Mononuclear cell (primary cell): ENCODE measurements at places on chromosomes 2 and 18. TPM values are rescaled to one million over a fixed set of nuclear protein-coding genes. Genes with fewer than 3 reads are reported as not detected.

The LGALSL gene
- total RNA-seq, result 11.6 TPM

The CD28 gene
- total RNA-seq, result 85.3 TPM

The LRATD1 gene
- under 0.01 TPM for total RNA-seq

The DSG4 gene
- total RNA-seq, result not detected

The DGKD gene
- total RNA-seq, result 71.8 TPM

The DSG2 gene
- 0.21 TPM for total RNA-seq

The HNRNPA3 gene
- total RNA-seq, result 108 TPM

The ALPP gene
- not detected for total RNA-seq

The SP140 gene
- 96.6 TPM for total RNA-seq

The CPLX4 gene
- total RNA-seq, result 0.10 TPM

The CELF4 gene
- total RNA-seq, result not detected

The GDF7 gene
- total RNA-seq, result 0.31 TPM

The PTH2R gene
- total RNA-seq, result 0.21 TPM

The HOXD11 gene
- total RNA-seq, result not detected

The SPP2 gene
- total RNA-seq, result not detected

The LRRC30 gene
- total RNA-seq, result not detected

The BOK gene
- 0.52 TPM for total RNA-seq

The POTEI gene
- total RNA-seq, result under 0.01 TPM

The IL36G gene
- not detected for total RNA-seq

The RAB27B gene
- total RNA-seq, result 14.3 TPM

The CHMP3 gene
- total RNA-seq, result 57.7 TPM

The TMEM163 gene
- total RNA-seq, result 0.63 TPM

The KLHL14 gene
- total RNA-seq, result 1.4 TPM

The IL1R1 gene
- total RNA-seq, result 2.6 TPM

The EGR4 gene
- 0.52 TPM for total RNA-seq

The ARHGEF33 gene
- total RNA-seq, result under 0.01 TPM

The PID1 gene
- 8.4 TPM for total RNA-seq

The DSG1 gene
- not detected for total RNA-seq

The TNFRSF11A gene
- total RNA-seq, result 1.4 TPM

The AKAIN1 gene
- not detected for total RNA-seq

The DTNA gene
- total RNA-seq, result 0.31 TPM

The PLB1 gene
- 9.2 TPM for total RNA-seq

The MYCN gene
- total RNA-seq, result 0.10 TPM

The CREG2 gene
- total RNA-seq, result not detected

The CD8B2 gene
- total RNA-seq, result 0.73 TPM

The OST4 gene
- total RNA-seq, result 222 TPM

The B3GNT7 gene
- total RNA-seq, result 6.5 TPM

The SNTG2 gene
- 1.5 TPM for total RNA-seq

The GIGYF2 gene
- 59.7 TPM for total RNA-seq

The NDC80 gene
- 8.6 TPM for total RNA-seq

The KCNG2 gene
- total RNA-seq, result 0.10 TPM

The RTKN gene
- total RNA-seq, result 0.31 TPM

The GKN2 gene
- not detected for total RNA-seq

The RIT2 gene
- not detected for total RNA-seq

The LONRF2 gene
- 0.10 TPM for total RNA-seq

The NBAS gene
- 31.6 TPM for total RNA-seq

The FMNL2 gene
- total RNA-seq, result 1.2 TPM

The AP1S3 gene
- 5.4 TPM for total RNA-seq
